ENCODE measurements at places on chromosomes 1 and 21.
A peak's percentile ranks its signal among the peaks of the same experiment; 100 is the strongest.

DNA sequence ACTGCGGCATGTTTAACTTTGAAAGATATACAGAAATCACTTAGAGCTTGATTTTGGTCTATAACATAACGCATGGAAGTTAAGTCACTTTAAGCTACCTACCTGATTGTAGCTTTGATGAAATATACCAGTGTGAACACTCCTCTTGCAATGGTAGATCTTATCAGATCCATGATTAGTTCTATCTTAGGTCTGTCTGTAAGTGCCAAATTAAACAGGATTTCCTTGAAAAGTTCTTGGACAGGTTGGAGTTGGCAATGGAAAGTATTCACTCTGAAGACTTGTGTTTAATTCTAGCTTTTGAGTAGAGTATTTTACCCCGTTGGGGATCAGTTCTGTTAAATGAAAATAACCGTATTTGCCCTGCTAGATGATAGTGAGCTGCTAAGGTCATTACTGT, 4.1 kb upstream of the ADGRL4 start:
- no peak for DNase-seq

GRCh38 chr1:222918801-222919477, 104.1 kb downstream of the DISP1 start:
- DNase-seq = no peak

- no peak for DNase-seq
These were observed 232.4 kb downstream of the SEC16B start for GRCh38 chr1:177737456-177737855.

GRCh38 chr1:24864370-24864777, 65.7 kb downstream of the RUNX3 start:
- DNase-seq = no peak

DNA sequence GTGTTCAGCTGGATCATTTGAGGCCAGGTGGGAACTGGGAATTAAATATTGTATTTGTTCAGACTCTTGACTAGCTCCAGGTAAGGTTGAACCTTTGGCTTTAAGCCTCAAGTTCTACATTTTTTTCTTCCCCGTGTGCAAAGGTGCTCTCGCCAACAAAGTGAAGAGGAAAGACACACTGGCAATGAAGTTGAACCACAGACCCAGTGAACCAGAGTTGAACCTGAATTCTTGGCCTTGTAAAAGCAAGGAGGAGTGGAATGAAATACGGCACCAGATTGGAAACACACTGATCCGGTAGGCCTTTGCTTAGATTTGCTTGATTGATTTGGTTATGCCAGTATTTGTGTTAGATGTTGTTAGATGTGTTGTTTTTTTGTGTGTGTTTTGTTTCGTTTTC, 25.5 kb upstream of the RCC1 start:
- DNase-seq = no peak

GRCh38 chr21:34022627-34023335, 50.6 kb upstream of the MRPS6 start:
- DNase-seq = peak; percentile 23

- no peak for DNase-seq
These were observed 168.3 kb downstream of the TM2D1 start for GRCh38 chr1:61556631-61557030.

DNA sequence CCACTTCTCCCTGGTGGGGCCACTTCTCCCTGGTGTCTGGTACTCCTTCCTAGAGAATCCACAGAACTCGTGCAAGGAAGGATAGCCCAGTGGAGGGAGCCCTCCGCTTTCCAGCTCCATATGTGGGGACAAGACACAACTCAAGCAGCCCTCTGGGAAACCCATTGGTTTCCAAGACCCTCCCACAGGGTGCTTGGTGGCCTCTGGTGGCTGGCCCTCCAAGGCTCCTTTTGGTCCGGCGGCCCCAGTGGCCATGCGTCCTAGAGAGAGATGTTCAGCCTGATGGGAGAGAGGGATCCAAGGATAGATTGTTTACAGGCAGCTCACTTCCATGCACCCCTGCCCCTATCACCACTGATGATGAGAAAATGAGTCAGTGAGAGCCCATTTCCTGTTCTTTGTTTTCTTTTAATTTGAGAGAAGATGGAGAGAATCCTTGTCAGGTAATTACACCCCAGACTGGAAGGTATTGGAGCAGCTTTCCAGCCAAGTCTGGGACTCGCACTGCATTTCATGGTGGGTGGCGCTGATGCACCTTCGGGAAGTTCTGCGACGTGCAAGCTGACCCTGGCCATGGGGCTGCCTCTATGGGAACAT, 486.2 kb upstream of the VAMP3 start:
- DNase-seq = no peak

- no peak for DNase-seq
These were observed 26.6 kb downstream of the ABCG1 start for GRCh38 chr21:42245331-42246193.

DNA sequence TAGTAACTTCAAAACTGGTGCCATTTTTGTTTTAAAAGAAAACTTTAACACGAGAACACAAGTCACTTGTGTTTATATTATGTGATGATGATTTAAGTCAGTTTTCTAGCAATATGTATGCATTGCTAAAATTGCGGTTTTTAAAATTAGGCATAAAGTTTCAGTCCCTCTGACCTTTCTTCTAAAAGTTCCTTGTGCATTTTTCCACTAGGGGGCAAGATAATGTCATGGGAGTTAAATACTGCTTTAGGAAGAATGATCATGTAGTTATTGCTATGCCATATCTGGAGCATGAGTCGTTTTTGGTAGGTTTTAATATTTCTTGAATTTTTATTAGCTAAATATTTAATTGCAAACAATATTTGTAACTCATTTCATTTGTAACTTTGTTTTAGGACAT, 10.7 kb downstream of the CDC7 start:
- no peak for DNase-seq

DNA sequence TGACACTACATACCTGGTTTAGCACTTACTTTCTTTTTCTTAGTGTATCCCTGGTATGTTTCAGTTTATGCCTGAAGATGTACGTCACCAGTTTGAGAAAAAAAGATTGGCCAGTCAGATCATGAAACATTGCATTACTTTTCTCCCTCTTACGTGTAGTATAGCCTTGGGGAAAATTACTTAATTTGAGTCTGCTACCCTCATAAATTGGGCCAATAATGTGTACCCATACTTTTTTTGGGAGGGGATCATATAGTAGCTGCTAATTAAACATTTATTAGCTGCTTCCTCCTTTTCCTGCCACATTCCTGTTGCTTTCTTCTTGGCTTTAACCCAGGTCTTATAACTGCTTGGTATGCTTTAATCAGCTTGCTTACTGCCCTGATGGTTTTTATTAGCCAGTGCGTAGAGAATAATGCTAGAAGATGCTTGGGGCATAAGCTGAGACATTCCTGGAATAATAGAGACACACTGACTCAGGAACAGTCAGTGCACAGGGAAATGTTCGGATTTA, 32.1 kb downstream of the RABGAP1L start:
- no peak for DNase-seq

- no peak for DNase-seq
These were observed 61.3 kb downstream of the ROR1 start for GRCh38 chr1:63835128-63835527.

DNA sequence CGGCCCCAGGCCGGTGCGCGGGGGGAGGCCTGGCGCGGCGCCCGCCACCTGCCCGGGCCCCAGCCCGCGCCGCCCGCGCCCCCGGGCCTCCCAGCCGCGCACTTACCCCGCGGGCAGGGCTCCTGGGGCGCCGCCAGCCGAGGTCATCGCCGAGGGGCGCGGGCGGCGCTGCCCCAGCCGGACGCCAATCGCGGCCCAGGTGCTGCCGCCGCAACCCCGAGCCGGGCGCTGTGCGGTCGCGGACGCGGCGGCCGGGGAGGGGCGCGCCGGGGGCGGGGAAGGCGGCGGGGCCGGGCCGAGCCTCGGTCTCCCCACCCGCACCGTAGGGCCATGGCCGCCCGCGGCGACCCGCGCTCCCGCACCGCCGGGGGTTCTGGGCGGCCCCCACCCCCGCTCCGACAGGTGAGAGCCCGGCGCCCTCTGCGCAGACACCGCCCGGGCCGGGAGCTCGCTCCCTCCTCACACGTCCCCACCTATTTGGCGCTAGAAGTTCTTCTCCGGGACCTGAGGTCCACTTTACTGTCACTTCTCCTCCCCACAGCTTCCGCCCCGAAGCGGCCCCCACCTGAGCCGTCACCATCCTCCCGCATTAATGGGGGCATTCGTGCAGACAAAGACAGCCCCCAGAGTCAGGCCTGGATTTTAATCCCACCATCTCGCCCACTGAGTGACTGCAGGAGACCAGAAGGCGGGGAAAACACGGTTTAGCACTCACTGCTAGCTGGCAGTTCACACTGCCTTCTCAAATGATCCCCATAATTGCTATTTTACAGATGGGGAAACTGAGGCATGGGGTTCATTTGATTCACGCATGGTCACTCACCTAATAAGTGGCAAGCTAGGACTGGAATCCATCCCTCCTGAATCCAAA, at the start of gene TTC39A:
Gene TTC39A, minus strand, starts transcription at position 232 of the 871 bp plus-strand sequence. Its CDS starts 85 bp downstream, at position 147.
- no peak for DNase-seq

Data from stimulated activated CD4-positive, alpha-beta T cell treated with anti-CD3 and anti-CD28 coated beads, Interleukin-4, amount 100 ng/mL, for 48 hours (primary cell).